A172 (cell line): ENCODE measurements at places on chromosomes 2 and 18. TPM values are rescaled to one million over a fixed set of nuclear protein-coding genes. Genes with fewer than 3 reads are reported as not detected.
A peak's percentile ranks its signal among the peaks of the same experiment; 100 is the strongest.

The ACVR1C gene
- total RNA-seq = not detected in 2 replicates

The SERPINB2 gene
- not detected in 2 replicates for total RNA-seq

The CPLX4 gene
- not detected in 2 replicates for total RNA-seq

The TRIM54 gene
- 0.96 and 0.98 TPM in 2 replicates for total RNA-seq

The AKAIN1 gene
- total RNA-seq = not detected in 2 replicates

- DNase-seq = no peak
These were observed 266.7 kb upstream of the ZSWIM2 start for GRCh38 chr2:187115627-187116026.

GRCh38 chr2:43402452-43402937 lies 176.1 kb upstream of the ZFP36L2 start:
- DNase-seq = no peak

DNA sequence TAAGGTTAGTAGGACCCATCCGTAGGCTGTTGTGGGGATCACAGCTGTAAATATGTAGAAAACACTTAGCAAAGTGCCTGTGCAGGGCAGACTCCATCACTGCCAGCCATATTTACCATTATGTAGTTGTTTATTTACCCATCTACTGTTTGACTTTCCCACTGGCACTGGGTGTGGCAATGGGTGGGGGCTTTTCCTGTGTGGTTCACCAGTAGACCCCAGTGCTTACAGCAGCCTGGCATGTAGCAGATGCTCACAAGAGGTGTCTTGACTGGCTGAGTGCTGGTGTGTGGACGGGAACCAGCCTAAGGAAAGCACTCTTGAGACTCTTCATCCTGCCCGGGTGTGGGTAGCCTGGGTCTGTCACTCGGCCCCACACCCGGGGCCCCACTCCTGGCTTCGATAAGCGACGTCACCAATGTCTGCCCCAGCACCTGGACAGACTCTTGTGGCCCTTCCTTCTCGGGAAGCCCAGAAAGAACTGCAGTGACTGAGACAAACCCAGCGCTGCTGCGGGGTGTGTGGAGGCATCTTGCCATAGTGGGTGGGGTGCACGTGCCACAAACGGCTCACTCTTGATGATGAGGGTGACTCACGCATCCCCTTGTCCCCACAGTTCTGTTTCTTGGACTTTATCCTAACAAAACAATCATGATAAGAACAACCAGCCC lies 78.3 kb downstream of the HDAC4 start:
- DNase-seq = peak; percentile 85

- DNase-seq = no peak
These were observed 42.5 kb upstream of the ASAP2 start for GRCh38 chr2:9164112-9164608.

- DNase-seq = peak; percentile 27
These were observed 39.2 kb downstream of the MREG start for GRCh38 chr2:215973954-215974699.
